ENCODE measurements at places on chromosomes 3 and 15.

- DNase-seq: no peak
These were observed 333.4 kb downstream of the NAALADL2 start for GRCh38 chr3:175192536-175192935.

DNA sequence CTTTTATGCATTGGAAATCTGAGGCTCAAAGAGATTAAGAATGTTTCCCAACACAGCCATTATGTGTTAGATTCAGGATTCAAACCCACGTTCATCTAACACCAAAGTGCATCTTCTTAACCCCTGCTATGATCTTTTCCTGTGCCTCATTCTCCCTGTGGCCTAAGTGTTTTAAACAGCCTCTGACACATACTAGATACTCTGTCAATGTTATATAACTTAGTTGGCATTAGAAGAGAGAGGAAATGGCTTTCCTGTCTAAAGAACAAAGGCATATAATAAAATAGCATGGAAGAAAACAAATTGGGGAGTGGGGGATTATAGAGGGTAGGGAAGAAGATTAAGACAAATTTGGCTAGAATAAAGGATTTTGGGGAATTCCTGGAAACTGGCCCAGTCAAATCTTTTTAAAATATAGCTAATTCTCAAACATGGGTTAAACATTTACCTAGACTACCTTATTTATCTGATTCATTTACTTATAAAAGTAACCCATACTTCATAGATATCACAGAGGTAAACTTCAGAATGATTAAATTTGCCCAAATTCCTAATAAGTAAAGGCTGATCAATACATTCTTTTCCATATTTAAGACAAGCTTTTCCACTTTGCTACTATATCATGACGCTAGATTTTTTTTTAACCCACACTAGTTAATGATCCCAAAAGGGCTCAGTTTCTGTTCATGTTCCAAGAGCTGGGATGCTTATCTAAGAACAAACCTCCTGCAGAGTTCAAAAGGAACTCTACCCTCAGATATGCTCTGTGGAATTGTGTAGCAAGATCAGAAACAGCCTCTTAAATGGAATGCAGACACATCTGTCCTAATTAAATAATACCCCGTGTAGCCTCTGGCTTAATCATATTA lies 122.9 kb upstream of the PTPRG start:
- peak; percentile 32 for DNase-seq

- DNase-seq: no peak
These were observed 475.2 kb upstream of the FRG2C start for GRCh38 chr3:75188962-75189361.

GRCh38 chr3:122932251-122932967 lies 95.2 kb downstream of the SEMA5B start:
- no peak for DNase-seq

DNA sequence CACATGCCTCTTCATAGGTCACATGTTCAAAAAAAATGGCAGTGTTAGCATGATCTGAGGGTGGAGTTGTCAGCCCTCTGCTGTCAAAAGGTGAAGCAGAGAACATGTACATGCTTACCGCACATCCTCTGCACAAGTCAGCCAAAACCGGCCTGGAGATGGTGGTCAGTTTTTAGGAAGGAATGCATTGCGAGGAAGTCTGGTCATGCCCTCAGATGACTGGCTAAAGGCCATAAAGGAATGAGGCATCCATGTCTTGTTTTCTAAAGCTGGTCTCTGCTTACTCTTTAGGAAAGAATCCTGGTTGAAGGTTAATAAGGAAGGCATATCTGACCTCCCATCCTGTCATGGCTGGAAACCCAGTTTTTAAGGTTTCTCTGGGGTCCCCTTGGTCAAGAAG lies 292.0 kb upstream of the CCDC54 start:
- DNase-seq: peak; percentile 57

- peak; percentile 94 for DNase-seq
These were observed 353.3 kb downstream of the LPP start for GRCh38 chr3:188507244-188507720.

GRCh38 chr15:40217166-40217824 lies 21.6 kb upstream of the PAK6 start:
- peak; percentile 85 for DNase-seq

DNA sequence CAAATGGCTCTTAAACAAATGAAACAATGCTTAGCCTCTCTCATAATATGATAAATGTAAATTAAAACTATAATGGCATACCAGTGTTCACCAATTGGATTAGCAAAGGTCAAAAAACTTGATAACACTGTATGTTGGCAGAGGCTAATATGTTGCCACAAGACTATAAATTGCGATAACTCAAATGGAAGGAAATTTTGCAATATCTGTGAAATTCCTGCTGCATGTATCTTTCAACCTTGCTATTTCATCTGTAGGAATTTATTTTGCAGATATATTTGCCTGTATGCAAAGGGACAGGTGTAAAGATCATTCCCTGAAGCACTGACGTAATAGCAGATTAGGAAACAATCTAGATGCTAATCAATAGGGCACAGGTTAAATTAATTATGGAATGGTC lies 191.4 kb upstream of the EIF1B start:
- no peak for DNase-seq

- peak; percentile 4 for DNase-seq
These were observed 195.8 kb downstream of the PLCH1 start for GRCh38 chr3:155549087-155549486.

DNA sequence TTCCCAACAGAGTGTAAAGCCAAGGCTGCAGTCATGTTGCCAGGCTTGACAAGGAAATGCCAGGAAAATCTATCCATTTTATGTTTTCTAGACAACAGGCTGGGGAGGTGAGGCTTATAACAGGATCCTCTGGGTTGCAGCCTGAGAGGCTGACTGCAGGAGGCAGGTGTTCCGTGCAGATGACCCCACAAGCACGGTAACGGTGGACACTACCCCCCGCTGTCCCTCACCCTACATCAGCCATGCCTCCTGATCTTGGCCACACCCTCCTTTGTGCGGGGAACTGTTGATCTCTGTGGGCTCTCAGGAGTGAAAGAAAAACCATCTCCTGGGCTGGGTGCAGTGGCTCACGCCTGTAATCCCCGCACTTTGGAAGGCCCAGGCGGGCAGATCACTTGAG lies 68.0 kb upstream of the ADPGK start:
- no peak for DNase-seq

DNA sequence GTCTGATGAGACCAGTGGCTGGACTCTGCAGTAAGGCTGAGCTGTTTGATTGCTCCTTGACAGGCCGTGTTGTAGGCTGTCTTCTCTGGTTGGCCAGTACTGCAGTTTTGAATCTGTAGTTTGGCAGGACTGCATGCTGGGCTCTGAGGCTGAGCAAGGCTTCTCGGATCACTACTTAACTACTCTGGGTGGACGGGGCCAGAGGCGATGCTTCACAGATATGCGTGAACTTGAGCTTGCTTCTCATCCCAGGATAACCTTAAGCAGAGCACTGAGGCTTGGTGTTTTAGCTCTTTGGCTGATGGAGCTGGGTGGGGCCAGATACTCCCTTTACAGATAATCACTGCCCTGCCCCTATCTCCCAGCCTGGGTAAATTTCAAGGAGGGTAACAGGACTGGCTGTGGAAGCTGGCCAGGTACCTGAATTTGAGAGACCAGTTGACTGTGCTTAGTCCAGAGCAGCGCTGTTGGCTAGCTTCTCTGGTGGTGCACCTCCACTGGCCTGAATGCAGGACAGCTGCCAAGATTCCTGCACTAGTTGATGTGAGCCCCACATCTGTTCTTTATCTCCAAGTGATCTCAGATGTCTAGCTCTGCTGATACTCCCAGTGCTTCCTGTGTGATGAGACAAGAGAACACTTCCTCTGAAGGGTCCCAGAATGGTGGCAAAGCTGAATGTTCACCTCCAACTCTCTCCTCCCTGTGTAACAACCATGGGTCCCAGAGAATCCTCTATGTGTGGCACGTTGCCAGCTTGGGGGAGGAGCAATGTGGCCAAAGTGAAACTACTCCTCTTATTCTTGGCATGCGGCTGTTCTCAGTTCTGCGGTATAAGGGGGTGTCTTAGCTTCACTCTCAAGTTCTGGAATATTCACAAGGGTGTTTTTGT lies 37.9 kb downstream of the RPL39L start:
- peak; percentile 75 for DNase-seq

- peak; percentile 44 for DNase-seq
These were observed 39.0 kb downstream of the U2SURP start for GRCh38 chr3:143040261-143040879.

DNA sequence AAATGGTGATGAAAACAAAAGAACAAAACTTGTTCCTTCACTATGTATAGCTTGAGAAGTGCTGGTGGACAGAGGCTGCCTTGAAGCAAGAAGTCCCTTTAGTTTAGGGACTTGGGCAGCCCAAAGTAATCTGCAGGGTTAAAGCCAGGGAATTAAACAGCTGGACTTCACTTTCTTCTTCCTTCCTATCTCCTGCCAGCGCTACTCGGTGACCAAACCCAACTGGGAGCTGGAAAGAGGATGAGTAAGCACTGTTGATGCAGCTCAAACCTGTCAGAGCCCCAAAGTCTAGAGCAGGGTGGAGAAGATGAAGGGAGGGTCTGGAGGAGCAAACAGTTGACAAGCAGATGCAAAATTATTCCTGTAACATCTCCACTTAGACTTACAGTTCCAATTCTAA lies 73.1 kb upstream of the FBN1 start:
- DNase-seq: no peak

- peak; percentile 63 for DNase-seq
These were observed at the start of gene MAN2A2 for GRCh38 chr15:90902840-90903732. Gene MAN2A2 (plus strand): TSS chr15:90903302. CDS start chr15:90904208, 906 bp downstream.

Measured in astrocyte of the hippocampus (primary cell).